ENCODE measurements at places on chromosomes 1 and 21. TPM values are rescaled to one million over a fixed set of nuclear protein-coding genes. Genes with fewer than 3 reads are reported as not detected.

NBPF26 gene
- 11.6 TPM for total RNA-seq

TAL1 gene
- total RNA-seq, result 1.2 TPM

HAPLN2 gene
- not detected for total RNA-seq

MTARC1 gene
- total RNA-seq, result 35.2 TPM

GPR153 gene
- 27.0 TPM for total RNA-seq

PTGFRN gene
- 97.2 TPM for total RNA-seq

LRRC39 gene
- total RNA-seq, result not detected

TLCD4 gene
- total RNA-seq, result 80.6 TPM

RCOR3 gene
- total RNA-seq, result 40.6 TPM

NPR1 gene
- total RNA-seq, result 2.8 TPM

DDOST gene
- total RNA-seq, result 180 TPM

- DNase-seq, result peak; percentile 40
These were observed 956 bp upstream of the SCAF4 start for GRCh38 chr21:31732597-31733550.

GRCh38 chr1:90236493-90236892 lies 241.6 kb downstream of the ZNF326 start:
- no peak for DNase-seq

- DNase-seq, result no peak
These were observed 116.4 kb upstream of the IPO9 start for GRCh38 chr1:201712387-201713085.

DNA sequence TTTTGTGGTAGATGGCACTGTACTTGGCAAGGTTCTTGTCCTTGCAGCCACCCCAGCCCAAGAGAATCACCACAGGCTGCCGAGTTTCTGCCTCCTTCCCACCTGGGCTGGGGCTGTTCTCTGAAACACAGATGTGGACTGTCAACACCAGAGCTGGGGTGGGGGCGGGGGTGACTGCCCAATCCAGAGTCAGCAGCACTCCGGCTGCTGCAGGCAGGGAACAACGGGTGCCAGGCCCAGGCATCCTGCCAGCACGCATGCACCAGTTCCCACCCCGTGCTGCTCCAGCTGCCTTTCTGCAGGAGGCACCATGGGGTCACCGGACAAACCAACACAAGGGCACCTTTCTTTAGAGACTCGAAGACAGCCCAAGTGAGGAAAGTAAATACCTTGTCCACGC lies 14.1 kb downstream of the TMEM53 start:
- peak; percentile 62 for DNase-seq

DNA sequence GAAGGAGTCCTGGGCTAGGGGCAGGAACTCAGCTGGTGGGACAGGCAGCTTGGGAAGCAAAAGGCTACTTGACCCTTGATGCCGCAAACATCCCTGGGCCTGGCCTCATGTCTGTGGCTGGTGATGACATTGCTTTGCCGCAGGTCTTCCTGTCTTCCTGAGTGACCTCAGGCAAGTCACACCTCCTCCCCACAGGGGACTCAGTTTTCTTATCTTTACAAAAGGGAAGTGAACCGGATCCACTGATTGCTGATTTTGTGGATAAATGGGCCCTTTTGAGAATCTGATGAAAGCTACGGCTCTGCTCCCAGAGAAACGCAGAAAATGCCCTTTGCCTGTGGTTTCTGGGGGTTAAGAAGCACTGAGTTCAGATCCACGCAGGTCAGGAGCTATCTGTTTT lies 20.7 kb downstream of the PLOD1 start:
- no peak for DNase-seq

- no peak for DNase-seq
These were observed 20.6 kb upstream of the LAMC2 start for GRCh38 chr1:183165456-183165855.

GRCh38 chr1:22117238-22117637 lies 25.7 kb downstream of the WNT4 start:
- no peak for DNase-seq

GRCh38 chr21:37483776-37484175 lies 117.2 kb downstream of the DYRK1A start:
- DNase-seq, result no peak

DNA sequence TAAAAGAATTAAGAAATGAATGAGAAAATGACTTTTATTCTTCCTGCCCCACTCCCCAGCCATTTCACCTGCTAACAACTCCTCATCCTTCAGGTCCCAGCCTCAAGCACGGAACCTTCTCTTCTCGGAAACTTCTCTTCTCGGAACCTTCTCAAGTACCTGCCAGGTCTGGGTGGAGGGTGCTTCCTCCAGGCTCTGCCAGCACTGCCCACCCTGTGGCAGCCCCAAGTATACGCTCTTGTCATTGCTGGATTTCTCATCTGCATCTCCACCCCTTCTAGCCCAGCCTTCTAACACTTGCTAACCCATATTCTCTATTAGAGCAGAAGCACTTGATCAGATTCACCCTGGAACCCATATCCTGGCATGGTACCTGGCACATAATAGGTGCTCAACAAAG lies 3.9 kb upstream of the IFFO2 start:
- no peak for DNase-seq

DNA sequence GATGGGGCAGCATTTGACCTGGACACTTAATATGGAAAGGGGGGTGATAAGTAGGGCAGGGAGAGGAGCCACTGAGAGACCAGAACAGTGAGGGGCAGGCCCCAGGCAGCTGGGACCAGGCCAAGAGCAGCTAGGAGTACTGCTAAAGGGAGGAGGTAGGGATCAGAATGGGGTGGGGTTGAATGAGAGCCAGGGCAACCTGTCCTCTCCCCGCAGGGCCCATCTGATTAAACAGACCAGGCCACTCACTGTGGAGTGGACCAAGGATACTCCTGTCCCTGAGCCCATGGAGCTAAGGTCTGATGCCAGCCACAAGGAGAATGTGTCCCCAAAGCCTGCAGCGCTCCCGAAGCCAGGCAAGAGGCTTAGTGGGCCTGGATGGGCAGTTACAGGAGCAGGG lies 2.1 kb downstream of the C1orf167 start:
- DNase-seq, result no peak

GRCh38 chr1:199173356-199173755 lies 534.5 kb downstream of the PTPRC start:
- DNase-seq, result no peak

GRCh38 chr21:31128234-31128633 lies 90.0 kb upstream of the KRTAP19-8 start:
- no peak for DNase-seq

DNA sequence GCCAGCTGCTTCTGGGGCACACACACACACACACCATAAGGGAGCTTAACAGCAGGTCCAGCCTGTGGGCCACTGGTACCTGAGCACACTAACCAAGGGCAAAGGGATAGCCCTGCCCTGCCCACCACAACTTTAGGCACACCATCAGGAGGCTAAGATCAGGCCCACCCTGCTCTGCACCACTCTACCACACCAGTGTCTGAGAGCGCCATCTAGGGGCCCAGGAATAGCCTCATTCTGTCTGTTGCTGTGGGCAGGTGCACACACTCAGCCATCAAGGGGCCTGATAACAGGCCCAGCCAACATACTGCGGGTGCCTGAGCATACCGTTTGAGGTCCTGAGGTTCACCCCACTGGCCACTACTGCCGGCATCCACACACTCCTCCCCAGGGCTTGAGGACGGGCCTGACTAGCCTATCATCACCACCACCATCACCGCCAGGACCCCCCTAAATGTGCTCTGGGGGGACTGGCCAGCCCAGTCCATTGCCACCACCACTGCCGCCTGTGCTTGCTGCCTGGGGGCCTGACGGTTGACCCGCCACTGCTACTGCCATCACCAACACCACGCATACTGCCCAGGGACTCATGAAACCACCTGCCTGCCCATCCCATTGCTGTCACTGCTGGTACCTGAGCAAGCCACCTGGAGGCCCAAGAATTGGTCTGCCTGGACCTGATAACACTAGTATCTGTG lies 31.3 kb downstream of the NSL1 start:
- DNase-seq, result peak; percentile 36

DNA sequence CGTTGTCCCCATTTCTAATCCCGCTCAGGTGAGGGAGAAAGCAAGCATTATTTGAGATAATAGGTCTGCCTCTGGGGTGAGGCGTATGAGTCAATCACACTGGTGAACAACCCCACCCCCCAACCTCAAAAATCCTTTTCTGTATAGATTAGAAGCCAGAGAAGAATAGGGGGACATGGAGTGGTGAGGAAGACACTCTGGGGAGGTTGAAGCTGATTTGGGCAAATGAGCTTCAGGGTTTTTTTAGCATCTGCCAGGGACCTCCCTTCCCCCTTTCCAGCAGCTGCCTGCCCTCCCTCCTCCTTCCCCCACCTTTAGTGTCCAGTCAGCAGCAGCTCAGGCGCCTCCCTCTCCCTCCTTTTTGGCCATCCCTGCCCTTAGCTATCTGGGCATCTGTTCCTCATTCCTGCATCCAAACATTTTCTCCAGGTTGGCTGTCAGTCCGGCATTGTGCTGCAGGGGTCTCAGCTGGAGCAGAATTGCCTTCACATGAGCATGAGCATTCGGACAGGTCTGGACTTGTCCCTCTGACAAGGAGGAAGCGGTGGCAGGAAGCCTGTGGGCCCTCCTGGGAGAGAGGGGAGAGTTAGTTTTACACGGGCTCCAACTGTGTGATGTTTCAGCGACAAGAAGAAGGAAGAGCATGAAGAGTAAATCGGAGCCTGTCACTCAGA lies 30.8 kb upstream of the PTGFRN start:
- no peak for DNase-seq

- no peak for DNase-seq
These were observed 76.9 kb upstream of the ZC3H11B start for GRCh38 chr1:219689774-219690173.

DNA sequence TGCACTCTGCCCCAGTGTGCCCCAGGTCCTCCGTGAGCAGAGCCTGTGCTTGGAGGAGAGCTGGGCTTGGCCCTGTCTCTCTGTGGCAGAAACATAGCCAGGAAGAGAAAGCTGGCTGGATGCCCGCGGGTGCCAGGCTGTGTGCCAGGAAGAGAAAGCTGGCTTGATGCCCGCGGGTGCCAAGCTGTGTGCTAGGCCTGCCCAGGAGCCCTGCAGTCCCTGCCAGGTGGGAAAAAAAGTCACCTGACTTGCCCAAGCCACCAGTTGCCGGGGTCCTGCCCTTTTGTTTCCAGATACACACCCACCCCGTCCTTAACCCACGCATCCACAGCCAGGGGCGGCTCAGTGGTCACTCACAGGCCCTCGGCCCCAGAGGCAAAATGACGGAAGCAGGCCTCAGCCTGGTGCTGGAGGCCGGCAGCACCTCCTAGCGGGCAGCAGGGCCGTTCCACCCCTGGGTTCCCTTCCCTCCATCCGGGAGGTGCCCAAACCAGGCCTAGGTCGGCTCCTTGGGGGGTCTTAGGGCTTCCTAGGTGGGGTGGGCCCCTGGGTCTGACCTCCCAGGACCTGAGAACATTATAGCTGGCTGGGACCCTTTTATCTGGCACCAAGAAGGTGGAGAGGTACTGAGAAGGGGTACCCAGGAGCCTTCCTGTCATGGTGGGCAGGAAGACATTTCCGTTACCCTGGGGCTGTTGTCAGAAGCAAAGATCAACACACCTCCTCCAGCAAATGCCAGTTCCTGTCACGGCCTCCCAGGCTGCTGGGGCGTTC lies 9.1 kb downstream of the ITGB2 start:
- DNase-seq, result peak; percentile 80

GRCh38 chr1:194419721-194420120 lies 1233.3 kb upstream of the B3GALT2 start:
- DNase-seq, result no peak

DNA sequence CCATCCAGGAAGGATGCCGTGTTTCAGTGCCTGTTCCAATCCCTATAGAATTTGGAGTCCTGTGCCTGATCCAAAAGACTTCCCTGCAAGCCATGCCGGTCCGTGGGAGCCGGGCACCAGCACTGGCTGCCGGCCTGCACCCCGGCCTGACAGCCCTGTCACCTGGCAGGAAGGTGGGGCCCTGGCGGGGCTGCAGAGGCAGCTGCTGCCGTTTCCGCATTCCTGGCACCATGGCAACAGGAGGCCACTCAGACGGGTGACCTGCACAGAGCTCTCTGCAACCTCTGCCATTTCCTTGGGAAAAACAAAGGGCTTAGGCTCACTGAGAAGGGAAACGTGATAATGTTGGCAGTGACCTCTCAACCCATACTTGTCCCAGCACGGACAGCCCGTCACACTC lies 63.2 kb upstream of the TMEM51 start:
- peak; percentile 85 for DNase-seq

- peak; percentile 58 for DNase-seq
These were observed 39.8 kb downstream of the UBE2G2 start for GRCh38 chr21:44761747-44762208.

DNA sequence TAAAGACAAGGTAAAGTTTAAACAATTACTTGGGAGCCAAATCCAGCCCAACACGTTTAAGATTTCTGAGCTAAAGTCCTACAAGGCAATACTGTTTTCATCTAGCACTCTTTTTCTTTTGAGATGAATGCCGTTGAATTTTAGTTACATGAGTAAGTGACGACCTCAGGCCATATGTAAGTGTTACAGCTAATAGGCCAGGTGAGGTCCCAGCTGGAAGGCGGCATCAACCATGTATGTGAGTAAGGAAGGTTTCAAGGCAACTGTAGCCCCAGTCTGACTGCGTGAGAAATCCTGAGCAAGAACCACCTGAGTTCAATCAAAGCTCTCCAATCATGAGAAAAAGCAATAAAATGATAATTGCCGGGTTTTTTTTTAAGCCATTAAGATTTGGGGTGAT lies 41.5 kb upstream of the EGLN1 start:
- DNase-seq, result no peak

- peak; percentile 94 for DNase-seq
These were observed 14.5 kb upstream of the CPT2 start for GRCh38 chr1:53182111-53182593.

DNA sequence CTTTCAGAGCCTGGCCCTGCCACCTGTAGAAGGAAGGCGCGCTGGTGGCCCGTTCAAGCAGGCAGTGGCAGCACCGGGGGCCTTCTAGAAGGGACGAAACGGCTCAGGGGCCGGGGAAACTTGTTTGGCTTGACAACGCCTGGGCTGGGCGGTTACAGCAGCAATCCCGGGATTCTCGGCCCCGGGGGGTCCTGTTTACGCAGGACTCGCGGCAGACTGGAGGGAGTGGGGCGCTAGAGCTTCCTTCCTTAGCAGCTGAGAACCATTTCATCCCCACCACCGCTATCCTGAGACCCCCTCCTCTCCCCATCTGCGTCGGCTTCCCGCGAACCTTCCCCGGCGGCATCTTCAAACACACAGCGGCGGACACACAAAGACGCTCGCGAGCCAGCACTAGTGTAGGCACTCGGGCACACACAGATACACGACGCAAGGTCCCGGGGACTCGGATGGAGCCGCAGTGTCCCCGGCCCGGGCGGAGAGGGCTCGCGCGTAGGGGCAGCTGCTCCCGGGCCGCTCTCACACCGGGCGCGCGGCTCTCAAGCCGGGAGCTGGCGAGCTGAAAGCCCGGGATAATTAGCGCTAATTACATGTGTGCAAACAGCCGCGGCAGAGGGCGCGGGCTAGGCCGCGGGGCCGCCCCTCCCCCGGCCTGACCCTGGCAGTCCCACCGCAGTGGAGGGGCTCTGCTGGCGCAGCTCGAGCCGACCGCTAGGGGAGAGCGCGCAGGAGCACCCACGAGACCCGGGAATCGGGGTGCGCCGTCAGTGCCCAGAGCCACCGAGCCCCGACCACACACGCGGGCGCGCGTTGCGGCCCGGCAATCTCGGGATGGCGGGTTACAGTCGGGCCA lies 271.4 kb downstream of the FOXD2 start:
- DNase-seq, result no peak

GRCh38 chr1:185244015-185244747 lies 72.9 kb downstream of the IVNS1ABP start:
- no peak for DNase-seq
